ENCODE measurements at places on chromosomes 6 and 20.

GRCh38 chr6:106309766-106310373 lies 15.7 kb downstream of the ATG5 start:
- DNase-seq, result peak; percentile 70

GRCh38 chr6:152984513-152984872 lies 1.7 kb upstream of the FBXO5 start:
- DNase-seq, result no peak

GRCh38 chr20:50193199-50193835 lies 2.7 kb downstream of the CEBPB start:
- peak; percentile 82 for DNase-seq

DNA sequence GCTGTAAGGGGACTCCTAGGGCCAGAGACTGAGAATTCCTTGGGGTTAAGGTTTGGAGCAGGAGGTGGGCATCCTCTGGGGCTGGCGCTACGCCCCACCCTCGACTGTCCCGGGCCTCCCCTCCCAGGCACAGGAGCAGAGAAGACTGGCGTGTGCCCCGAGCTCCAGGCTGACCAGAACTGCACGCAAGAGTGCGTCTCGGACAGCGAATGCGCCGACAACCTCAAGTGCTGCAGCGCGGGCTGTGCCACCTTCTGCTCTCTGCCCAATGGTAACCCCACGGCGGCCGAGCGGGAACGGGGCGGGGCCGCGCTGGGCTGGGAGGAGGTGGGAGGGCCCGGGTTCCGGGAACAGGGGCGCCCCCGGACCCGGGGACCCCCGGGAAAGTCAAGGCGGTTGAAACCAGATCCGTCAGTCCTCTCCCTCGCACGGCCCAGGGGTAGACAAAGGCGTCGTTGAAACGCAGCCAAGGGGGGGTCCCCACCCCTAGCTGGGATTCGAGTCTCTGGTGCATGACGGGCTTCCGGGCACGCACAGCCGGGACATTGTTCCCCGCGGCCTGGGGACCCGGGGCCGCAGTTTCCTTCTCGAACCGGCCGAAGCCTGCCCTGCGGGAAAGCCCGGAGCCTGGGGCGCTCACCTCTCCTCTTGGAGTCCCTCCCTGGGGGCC lies 844 bp downstream of the WFDC2 start:
- DNase-seq, result no peak

GRCh38 chr6:31490115-31490873 lies 7.7 kb upstream of the MICB start:
- DNase-seq, result no peak

DNA sequence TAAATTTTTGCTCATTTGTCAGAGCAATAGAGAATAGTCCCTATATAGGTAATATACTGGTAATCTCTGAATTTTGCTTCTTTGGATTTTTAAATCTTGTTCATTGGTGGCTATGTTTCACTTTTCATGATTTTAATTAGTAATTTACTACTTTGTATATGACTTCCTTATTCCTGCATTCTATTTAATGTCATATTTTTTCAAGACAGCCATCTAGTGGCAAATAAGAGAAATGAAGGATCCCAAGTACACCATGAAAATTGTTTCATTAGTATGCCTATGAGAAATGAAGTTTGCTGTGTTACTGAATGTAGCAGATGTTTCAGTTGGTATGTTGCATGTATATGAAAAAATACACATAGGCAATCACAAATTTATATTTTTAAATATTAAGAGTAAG lies 82.4 kb downstream of the ZNF292 start:
- DNase-seq, result peak; percentile 35

Data from AG10803 (cell line).